ENCODE measurements at places on chromosomes 16 and 17. TPM values are rescaled to one million over a fixed set of nuclear protein-coding genes. Genes with fewer than 3 reads are reported as not detected.
A peak's percentile ranks its signal among the peaks of the same experiment; 100 is the strongest.

- no peaks in the 10 kb centered on the region for H3K36me3 ChIP-seq
- H3K27me3 ChIP-seq, result no peaks in the 10 kb centered on the region
- no peak overlapping the region for H3K4me3 ChIP-seq
- H3K4me1 ChIP-seq, result no peaks in the 10 kb centered on the region
- DNase-seq, result no peak
- H3K27ac ChIP-seq, result no peak overlapping the region
Measured at GRCh38 chr17:6387858-6388257, 47.1 kb downstream of the AIPL1 start.

DNA sequence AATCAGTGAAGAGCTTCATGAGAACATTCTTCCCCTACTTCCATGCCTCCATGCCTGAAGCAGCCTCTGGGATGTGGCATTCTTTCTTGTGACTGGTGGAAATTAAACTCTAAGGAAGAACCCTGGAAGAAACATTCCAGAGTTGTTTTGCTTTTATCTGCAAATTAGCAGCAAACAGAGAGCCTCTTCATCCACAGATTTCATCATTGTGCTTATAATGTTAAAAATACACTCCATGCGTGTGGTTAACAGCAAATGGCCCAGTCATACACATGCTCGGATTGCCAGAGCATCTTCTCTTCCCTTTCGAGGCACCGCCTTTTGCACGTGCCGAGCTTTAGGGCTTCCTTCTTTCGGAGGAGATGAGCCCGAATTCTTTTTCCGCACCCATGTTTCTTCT lies 411.3 kb downstream of the SNX29 start:
- no peak overlapping the region for H3K27ac ChIP-seq
- H3K4me3 ChIP-seq, result no peak overlapping the region
- H3K36me3 ChIP-seq, result no peaks in the 10 kb centered on the region
- no peaks in the 10 kb centered on the region for H3K27me3 ChIP-seq
- no peak for DNase-seq
- no peaks in the 10 kb centered on the region for H3K4me1 ChIP-seq

The CACNG1 gene
- polyA plus RNA-seq, result 0.08 TPM

- H3K4me3 ChIP-seq, result no peak overlapping the region
- H3K27ac ChIP-seq, result peak overlapping the region; percentile 70
- DNase-seq, result no peak
- peaks cover 6% of the 10 kb centered on the region for H3K36me3 ChIP-seq
Measured at GRCh38 chr16:4652561-4652960, 27.9 kb downstream of the MGRN1 start.

The NPIPA2 gene
- polyA plus RNA-seq, result 0.68 TPM

DNA sequence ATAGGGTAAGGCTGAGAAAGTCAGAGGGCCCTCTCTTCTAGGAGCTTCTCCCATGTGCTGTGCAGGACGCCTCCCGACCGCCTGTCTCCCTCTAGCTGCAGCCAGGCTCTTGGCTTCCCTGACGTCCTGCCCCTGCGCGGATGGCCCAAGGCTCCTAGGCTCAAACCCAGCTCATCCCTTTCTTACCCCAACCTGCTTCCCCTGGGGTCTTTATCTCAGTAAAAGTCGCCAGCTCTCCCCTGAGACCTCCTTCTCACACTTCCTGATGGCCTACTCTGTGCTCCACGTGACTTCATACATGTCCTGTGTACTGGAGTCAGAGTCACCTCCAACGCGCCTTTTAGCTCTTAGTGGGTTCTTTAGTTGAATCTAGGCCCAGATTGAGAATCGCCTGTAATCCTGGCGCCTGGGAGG lies 1.1 kb upstream of the ZNF747 start:
- H3K4me1 ChIP-seq, result no peaks in the 10 kb centered on the region
- H3K4me3 ChIP-seq, result peak overlapping the region; percentile 88
- peak overlapping the region; percentile 98 for H3K27ac ChIP-seq
- H3K36me3 ChIP-seq, result peaks cover 10% of the 10 kb centered on the region

DNA sequence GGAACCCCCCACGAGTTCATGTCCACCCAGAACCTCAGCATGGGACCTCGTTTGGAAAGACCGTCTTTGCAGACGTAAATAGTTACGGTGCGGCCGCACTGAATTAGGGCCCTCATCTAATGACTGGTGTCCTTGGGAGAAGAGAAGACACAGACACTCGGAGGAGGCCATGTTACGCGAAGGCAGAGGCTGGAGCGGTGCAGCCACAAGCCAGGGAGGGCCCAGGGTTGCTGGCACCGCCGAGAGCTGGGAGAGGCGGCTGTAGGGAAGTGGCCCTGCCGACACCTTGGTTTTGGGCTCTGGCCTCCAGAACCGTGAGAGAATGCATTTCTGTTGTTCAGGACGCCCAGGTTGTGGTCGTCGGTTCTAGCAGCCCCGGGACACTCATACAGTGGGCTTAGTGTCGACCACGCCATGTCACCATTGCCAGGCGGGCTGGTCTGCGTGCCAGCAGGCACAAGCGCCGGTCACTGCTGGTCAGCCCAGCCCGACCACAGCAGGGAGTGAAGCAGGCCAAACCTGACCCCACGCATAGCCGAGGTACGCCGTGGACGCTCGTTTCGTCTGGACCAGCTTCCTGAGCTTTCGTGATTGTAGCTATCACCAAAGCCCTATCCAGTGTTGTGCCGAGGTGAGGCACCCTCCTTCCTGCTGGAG lies 10.7 kb upstream of the WDR45B start:
- no peaks in the 10 kb centered on the region for H3K27me3 ChIP-seq
- no peak for DNase-seq

DNA sequence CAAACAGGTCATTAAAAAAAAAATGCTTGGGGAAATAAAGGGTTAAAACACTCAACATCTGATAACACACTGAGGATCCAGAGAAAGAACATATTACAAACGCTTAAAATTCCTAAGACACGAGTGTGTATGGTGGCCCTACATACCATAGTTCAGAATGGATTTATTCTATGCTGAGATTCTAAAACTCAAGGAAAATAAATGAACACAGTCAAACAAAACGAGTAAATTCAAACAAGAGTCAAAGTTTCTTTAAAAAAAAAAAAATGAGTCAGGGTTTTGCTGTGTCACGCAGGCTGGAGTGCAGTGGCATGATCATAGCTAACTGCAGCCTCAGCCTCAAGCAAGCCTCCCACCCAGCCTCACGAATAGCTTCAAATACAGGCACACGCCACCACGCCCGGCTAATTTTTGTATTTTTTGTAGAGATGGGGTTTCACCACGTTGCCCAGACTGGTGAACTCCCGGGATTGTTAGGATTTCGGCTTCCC lies 17.4 kb downstream of the CRK start:
- DNase-seq, result peak; percentile 21
- H3K27me3 ChIP-seq, result no peaks in the 10 kb centered on the region
- no peak overlapping the region for H3K4me3 ChIP-seq
- H3K27ac ChIP-seq, result no peak overlapping the region
- peaks cover 25% of the 10 kb centered on the region for H3K36me3 ChIP-seq
- no peaks in the 10 kb centered on the region for H3K4me1 ChIP-seq

GRCh38 chr17:20074489-20074888 lies 65.3 kb downstream of the SPECC1 start:
- H3K36me3 ChIP-seq, result no peaks in the 10 kb centered on the region
- H3K27me3 ChIP-seq, result no peaks in the 10 kb centered on the region
- H3K27ac ChIP-seq, result peak overlapping the region; percentile 41
- H3K4me3 ChIP-seq, result no peak overlapping the region

DNA sequence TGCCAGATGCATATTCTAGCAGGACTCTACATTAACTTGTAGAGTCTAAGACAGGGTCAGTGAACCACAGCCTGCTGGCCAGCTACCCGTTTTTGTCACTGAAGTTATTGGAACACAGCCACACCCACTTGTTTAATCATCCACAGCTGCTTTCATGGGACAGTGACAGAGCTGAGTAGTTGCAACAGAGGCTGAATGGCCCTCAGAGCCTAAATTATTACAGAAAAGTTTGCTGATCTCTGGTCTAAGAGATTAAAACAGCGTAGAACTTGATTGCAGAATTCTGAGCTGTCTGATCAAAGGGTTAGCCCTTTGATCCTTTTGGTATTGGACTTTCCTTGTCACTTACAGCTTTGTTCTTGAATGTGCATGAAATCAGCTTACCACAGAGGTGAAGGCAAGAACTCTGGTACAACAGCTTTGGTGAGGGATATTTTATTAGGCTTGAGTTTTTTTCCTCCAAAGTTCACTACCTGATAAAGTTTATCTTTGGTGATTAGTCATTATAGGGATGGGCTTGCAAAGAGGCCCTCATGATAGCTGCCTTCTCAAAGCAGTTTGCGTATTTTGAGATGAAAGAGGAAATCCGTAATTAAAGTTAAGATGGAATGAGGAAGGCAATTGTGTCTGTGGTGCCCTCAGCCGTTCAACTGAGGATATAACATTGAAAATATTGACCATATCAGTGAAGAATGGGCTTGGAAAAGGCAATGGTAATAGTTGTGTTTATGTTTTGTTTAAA lies 23.6 kb downstream of the ALDH3A2 start:
- H3K4me1 ChIP-seq, result peaks cover 8% of the 10 kb centered on the region
- no peak overlapping the region for H3K4me3 ChIP-seq
- DNase-seq, result peak; percentile 72
- H3K27me3 ChIP-seq, result no peaks in the 10 kb centered on the region
- peaks cover 9% of the 10 kb centered on the region for H3K36me3 ChIP-seq
- peak overlapping the region; percentile 68 for H3K27ac ChIP-seq

DNA sequence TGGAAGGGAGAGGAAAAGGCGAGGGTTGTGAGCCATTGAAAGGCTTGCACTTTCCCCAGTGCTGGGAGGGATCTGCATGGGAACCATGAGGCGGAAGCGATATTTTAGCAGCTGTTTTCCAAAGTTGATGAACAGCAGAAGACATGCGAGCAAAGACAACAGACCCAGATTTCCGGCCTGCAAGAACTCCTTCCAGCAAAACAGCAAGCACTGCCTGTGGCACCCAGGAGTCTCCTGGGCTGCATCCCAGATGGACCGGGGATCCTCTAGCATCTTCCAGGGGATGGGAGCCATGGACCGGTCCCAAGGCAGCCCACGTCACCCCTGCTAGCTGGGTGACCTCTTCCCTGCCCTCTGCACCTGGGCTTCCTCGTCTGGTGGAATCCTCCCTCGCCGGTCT lies 162.8 kb downstream of the IRF8 start:
- H3K27me3 ChIP-seq, result no peaks in the 10 kb centered on the region
- peak; percentile 86 for DNase-seq
- H3K27ac ChIP-seq, result no peak overlapping the region
- no peaks in the 10 kb centered on the region for H3K36me3 ChIP-seq
- peaks cover 35% of the 10 kb centered on the region for H3K4me1 ChIP-seq

The KRTAP2-2 gene
- polyA plus RNA-seq, result not detected

GRCh38 chr17:57004944-57005579 lies 27.1 kb downstream of the SCPEP1 start:
- H3K27me3 ChIP-seq, result no peaks in the 10 kb centered on the region
- H3K4me3 ChIP-seq, result no peak overlapping the region
- peaks cover 18% of the 10 kb centered on the region for H3K36me3 ChIP-seq
- H3K27ac ChIP-seq, result no peak overlapping the region
- H3K4me1 ChIP-seq, result no peaks in the 10 kb centered on the region

The TMEM208 gene
- 128 TPM for polyA plus RNA-seq

GRCh38 chr17:59155439-59156177 lies at the start of gene PRR11:
PRR11 (plus strand) TSS chr17:59155746; CDS start chr17:59169753, 14,007 bp downstream.
- H3K36me3 ChIP-seq, result no peaks in the 10 kb centered on the region
- H3K4me1 ChIP-seq, result peaks cover 36% of the 10 kb centered on the region

GRCh38 chr16:58828901-58829545 lies 94.9 kb upstream of the GOT2 start:
- H3K36me3 ChIP-seq, result no peaks in the 10 kb centered on the region
- no peaks in the 10 kb centered on the region for H3K4me1 ChIP-seq
- H3K4me3 ChIP-seq, result no peak overlapping the region
- DNase-seq, result peak; percentile 25
- H3K27ac ChIP-seq, result no peak overlapping the region

GRCh38 chr17:39979893-39980350 lies 685 bp upstream of the PSMD3 start:
- DNase-seq, result peak; percentile 62
- H3K4me1 ChIP-seq, result peaks cover 5% of the 10 kb centered on the region
- peak overlapping the region; percentile 33 for H3K4me3 ChIP-seq
- H3K36me3 ChIP-seq, result peaks cover 5% of the 10 kb centered on the region

GRCh38 chr16:10180771-10181163 lies 1.5 kb downstream of the GRIN2A start:
- H3K4me1 ChIP-seq, result peaks cover 18% of the 10 kb centered on the region
- no peaks in the 10 kb centered on the region for H3K36me3 ChIP-seq
- DNase-seq, result no peak
- peaks cover 70% of the 10 kb centered on the region for H3K27me3 ChIP-seq

- peak overlapping the region; percentile 73 for H3K27ac ChIP-seq
- no peak overlapping the region for H3K4me3 ChIP-seq
- DNase-seq, result no peak
- H3K4me1 ChIP-seq, result no peaks in the 10 kb centered on the region
- no peaks in the 10 kb centered on the region for H3K27me3 ChIP-seq
- H3K36me3 ChIP-seq, result no peaks in the 10 kb centered on the region
Measured at GRCh38 chr17:725746-726145, 6.7 kb upstream of the TLCD3A start.

The MYCBPAP gene
- 0.73 TPM for polyA plus RNA-seq

The PSMC3IP gene
- polyA plus RNA-seq, result 4.3 TPM

DNA sequence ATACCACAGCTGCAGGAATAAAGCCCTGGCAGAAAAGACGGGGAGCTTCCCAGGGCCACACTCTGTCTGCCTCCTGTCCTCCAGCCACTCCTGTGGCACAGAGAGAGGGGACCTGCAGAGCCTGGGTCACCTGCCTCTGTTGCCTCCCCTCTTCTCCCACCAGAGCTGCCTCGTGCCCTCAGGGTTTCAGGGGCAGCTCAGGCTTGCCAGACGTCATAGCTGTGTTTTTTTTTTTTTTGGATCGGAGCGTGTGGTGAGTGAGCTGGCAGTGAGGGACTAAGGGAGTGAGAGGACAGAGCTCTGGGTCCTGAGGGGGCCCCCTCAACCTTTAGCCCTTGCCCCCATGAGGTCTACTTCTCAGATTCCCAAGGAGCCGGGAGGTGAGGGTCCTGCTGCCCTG lies 2.1 kb downstream of the PIK3R6 start:
- no peaks in the 10 kb centered on the region for H3K27me3 ChIP-seq
- no peaks in the 10 kb centered on the region for H3K36me3 ChIP-seq
- no peak overlapping the region for H3K27ac ChIP-seq
- no peak overlapping the region for H3K4me3 ChIP-seq
- H3K4me1 ChIP-seq, result no peaks in the 10 kb centered on the region

The TAT gene
- polyA plus RNA-seq, result 0.14 TPM

The SSTR5 gene
- not detected for polyA plus RNA-seq

The MYH11 gene
- polyA plus RNA-seq, result 34.3 TPM

The TPSD1 gene
- polyA plus RNA-seq, result 0.54 TPM

The KRTAP2-1 gene
- polyA plus RNA-seq, result not detected

GRCh38 chr17:29787995-29788394 lies 142.0 kb downstream of the SSH2 start:
- peaks cover 3% of the 10 kb centered on the region for H3K4me1 ChIP-seq
- no peak overlapping the region for H3K4me3 ChIP-seq
- H3K27ac ChIP-seq, result no peak overlapping the region

GRCh38 chr17:17119533-17119932 lies 77.3 kb downstream of the MPRIP start:
- H3K27me3 ChIP-seq, result no peaks in the 10 kb centered on the region
- peak overlapping the region; percentile 34 for H3K27ac ChIP-seq
- peak; percentile 42 for DNase-seq
- peaks cover under 1% of the 10 kb centered on the region for H3K36me3 ChIP-seq

GRCh38 chr16:17633181-17633951 lies 162.6 kb upstream of the XYLT1 start:
- no peak for DNase-seq
- H3K27me3 ChIP-seq, result peaks cover 2% of the 10 kb centered on the region
- H3K4me1 ChIP-seq, result no peaks in the 10 kb centered on the region
- no peak overlapping the region for H3K27ac ChIP-seq
- no peaks in the 10 kb centered on the region for H3K36me3 ChIP-seq

All from lung (tissue), 17 donors.